Cerebellar nuclear complex (tissue), 1 donor: ENCODE measurements at places on chromosomes 4 and X.
A peak's percentile ranks its signal among the peaks of the same experiment; 100 is the strongest.

GRCh38 chr4:55407119-55407518, 11.4 kb downstream of the TMEM165 start:
- no peak for DNase-seq

DNA sequence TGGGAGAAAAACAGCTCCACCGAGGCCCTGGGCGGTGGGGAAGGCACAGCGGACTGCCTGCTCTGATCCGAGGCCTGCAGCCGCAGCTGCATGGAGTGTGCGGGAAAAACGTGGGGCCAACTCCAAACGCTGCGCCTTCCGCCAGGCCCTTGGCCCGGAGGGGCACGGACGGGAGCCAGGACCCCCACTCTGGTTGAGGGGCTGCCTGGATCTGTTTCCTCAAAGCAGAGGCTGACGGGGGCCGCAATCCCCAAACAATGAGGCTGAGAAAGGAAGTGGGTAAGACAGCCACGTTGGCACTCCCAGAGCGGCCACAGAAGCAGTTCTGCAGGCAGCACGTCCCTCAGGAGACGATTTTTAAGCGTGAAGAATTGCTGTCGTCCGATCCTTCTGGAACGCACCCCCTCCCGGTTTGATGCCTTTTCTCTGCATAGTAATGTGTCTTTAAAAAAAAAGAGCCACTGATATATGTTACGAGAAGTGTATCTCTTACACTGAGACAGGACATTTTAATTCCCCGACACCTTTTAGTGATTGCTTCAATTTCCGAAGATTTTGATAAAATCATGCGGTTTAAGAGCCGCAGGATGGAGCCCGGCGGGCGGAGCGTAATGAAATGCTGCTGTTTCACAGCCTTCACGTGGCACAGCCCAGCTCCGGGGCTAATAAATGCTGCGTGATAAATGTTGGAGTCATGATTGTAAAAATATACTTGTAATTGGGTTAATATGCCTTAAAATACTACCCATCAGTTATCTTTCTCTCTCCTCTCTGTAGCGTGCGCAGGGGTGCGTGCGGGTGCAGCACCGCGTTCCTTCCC, 85.7 kb downstream of the FAM53A start:
- DNase-seq = no peak

DNA sequence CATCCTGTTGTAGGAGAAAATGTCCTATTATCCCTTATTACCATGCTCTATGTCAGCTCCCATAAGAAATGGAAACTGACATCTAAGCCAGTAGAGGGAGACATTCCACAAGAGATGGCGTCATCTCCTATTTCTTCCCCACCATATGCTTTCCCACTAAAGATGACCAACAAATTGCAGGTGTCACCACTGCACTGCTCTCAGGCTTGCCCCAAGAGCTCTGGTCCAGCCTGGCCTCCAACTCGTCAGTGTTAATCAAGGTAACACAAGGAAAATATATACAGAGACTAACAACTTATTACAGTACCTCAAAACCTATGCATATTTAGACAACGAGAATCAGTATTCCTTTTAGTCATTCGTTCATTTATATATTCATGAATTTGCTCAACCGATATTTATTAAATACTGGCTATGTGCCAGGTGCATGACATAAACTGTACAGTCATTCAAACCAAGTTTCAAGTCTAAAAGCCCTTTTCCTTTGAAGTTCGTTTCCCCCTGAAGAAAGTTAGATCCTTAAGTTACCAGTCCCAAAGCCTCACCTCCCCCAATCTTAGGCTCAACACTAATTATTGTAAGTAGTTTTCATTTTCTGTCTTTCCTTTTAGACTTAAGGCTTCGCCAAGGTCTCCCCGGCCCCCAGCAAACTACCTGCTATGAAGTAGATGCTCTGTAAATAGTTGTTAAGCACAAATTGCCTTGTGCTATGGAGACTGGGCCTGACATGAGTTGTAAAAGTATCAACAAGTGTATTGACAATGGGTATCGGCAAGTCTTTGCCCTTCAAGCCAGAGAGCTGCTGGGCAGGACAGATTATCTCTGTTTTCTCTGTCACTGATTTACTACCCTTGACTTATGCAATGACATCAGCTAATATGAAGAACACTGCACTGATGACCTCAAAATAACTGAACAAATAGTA, 3.1 kb upstream of the FGB start:
- DNase-seq = no peak

GRCh38 chrX:106670631-106671030, 55.9 kb upstream of the RNF128 start:
- no peak for DNase-seq

GRCh38 chr4:97208749-97209148, 934.5 kb downstream of the STPG2 start:
- no peak for DNase-seq

- DNase-seq = no peak
Measured at GRCh38 chr4:186158021-186158813, 33.1 kb upstream of the CYP4V2 start.

DNA sequence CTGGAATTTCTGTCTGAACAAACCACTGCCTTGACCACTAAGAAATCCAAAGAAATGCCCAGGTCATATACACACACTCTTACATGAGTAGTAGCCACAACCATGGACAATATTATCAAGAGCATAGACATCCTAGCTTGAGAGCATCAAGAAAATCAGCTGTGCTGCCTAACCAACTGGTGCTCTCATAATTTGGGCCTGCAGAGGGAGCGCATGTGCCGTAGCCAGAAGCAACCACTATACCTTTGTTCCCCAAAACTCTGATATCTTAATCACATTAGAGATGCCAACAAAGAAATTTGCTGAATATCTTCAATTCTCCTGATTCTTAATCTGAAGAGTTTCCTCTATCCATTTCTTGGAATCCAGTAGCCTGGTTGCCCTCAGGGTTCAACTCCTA, 163.6 kb downstream of the ZNF674 start:
- DNase-seq = no peak

- no peak for DNase-seq
Measured at GRCh38 chr4:112099701-112100297, 45.5 kb upstream of the FAM241A start.

- no peak for DNase-seq
Measured at GRCh38 chrX:2766906-2767305, 15.1 kb downstream of the XG start.

DNA sequence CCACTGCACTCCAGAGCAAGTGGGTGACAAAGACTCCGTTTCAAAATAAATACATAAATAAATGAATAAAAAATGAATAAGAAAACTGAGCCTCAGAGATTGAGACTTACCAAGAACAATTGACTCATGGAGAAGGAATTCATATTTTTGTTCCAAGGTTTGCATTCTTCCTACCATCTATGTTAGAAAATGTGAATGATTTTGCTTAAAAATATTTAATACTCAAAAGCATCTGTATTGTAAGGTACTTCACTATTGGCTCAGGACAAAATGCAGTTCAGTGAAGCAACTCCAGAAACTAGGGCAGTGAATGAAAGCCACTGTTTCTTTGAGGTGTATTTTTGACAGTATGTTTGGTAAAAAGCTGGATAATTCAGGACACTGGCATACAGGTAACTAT, 54.1 kb downstream of the XAGE2 start:
- no peak for DNase-seq

DNA sequence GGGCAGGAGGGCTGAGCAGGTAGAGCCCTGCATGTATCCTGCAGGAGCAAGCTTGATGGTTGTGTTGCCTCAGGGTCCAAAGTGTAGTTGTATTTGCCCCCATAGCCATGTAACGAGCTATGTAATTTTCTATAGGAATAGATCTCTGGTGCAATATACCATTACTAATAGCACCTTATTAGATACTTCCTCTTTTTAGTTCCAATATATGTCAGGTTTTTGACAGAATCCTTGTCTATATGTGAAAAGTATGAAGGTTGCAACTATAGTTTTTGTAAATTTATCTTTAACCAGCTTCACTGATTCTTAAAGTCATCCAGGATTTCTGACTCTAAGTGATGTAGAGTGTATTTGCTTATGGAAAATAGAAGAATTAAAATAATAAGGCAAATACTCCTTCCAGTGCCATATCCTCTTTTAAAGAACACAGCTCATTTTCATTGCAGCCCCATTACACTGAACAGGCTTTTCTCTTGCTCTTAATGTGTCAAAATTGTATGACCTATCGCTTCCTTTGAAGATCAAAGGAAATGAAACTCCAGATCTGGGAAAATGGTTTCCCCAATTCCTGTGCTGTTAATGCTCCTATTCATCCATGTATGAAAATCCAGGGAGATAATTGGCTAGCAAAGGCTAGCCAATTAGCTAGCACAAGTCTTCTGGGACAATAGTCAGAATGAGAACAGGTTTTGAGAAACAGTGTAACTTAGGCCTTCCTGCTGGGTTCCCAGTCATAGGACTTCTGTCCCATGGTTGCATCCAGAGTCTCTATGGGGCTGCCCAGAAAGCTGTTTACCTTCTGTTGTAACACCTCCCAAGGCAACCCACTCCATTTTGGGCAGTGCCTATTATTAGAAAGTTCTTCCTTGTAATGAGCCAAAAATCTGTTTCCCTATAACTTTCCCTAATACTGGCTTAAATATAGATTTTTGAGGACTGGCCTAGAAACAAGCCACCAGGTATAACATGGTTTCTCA, 90.6 kb downstream of the TSPAN7 start:
- DNase-seq = peak; percentile 5

DNA sequence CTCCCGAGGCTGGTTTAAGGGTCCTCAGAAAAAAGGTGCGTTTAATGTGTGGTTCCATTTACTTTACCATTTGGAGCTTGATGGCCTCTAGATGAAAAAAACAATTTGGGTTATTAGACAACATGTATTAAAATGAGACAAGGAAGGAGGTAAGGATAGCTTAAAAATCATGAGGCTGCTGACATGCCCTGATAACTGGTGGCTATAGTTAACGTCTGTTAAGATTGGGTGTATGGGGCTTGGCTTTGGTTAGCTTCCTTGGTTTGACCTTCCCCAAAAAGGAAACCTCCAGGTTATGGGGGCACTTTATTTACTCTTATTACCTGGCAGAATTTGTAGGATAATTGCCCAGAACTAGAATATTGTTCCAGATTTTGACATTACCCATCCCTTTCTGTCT, 51.5 kb downstream of the HMGB2 start:
- DNase-seq = no peak

- DNase-seq = no peak
Measured at GRCh38 chr4:152651473-152652060, 28.2 kb downstream of the TMEM154 start.

GRCh38 chr4:155524926-155525455, 141.7 kb upstream of the GUCY1A1 start:
- no peak for DNase-seq

DNA sequence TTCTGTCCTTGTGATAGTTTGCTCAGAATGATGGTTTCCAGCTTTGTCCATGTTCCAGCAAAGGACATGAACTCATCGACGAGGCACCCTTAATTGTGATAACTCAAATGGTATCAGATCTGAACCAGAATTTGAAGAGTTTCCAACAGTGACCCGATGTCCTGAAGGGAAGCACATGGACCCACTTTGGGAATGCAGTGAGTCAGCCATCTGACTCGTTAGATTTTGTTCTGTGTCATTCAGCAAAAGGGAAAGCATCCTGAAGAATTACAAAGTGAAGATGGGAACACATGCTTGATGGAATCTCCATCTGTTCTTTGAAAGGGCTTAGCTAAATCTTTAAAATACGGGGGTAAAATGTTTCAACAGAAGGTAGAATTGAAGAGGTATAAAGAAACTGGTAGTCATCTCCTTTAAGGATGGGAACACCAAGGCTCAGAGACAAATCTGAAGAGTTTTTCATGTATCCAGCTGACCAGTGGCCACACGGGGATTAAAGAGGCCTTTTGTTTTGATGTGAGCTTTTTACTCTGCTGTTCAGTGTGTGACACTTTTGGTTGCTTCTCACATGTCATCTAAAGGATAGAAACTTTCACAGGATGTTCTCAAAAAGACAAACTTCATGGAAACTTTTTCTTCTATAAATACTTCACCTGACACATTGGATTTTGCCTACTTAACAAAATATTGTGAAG, 393.8 kb downstream of the INPP4B start:
- DNase-seq = no peak

DNA sequence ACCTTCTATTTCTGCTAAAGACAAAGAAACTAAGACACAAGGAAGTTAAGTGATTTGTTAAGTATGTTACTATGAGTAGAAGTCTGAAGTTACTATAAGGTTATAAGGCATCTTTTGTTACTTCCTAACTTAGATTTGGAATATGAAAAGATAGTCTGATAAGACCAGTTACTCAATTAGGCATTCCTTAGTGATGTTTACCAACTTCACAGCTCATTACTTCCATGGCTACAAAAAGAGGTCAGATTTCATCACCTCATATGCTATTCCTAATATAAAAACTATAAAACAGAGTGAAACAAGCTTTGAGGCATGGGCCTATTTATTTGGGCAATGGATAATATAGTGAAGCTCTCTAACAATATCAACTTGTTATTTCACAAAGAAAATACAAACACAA, 143.1 kb downstream of the TBCK start:
- DNase-seq = no peak

DNA sequence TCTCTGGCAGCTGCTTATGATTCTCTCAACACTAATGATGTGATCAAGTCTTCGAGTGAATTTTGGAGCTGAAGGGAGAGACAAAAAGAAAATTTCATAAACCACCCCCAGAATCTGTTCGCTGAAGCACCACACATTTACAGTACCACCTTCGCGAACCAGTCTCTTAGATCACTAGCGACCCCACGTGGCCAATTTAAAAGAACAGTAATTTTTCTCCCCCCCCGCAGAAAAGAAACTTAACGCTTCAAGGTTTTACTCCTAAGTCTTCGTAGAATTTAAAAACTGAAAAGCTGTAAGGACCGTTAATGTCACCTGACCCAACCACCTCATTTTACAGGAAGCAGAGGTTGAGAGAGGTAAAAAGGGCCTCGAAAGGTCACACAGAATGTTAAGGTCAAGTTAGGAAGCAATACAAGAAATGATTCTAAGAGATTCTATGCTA, 187.5 kb downstream of the QDPR start:
- no peak for DNase-seq

DNA sequence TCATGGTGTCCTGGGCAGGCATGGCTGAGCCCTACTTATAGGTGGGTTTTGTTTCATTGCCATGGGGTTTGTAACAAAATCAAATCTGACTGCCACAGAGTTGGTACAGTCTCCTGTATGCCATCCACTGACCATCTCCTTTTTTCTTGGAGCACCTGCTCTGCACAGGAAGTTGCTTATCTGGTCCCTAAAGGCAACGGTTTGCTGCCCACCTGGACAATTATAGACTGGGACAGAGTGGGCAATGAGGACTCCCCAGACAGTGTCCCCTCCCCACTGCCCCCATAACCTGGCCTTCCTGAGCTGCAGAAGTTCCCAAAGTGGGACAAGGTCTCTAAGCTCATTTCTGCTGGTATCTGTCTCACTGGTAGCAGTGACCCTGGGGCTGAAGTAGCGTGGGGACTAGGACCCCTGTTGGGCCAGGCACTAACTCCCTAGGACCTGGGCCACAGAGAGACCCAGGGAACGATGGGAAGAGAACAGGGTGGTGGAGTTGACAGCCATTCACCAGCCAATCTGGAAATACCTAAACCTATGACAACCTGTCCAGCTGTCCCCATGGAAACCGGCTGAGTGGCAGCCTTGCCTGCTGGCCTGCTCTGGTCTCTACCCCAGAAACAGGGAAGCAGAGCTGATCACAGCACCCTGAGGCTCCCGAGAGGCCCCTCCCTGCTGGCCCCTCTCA, 64.7 kb downstream of the WFS1 start:
- no peak for DNase-seq

- no peak for DNase-seq
Measured at GRCh38 chr4:169254546-169254983, 16.2 kb downstream of the SH3RF1 start.

GRCh38 chrX:37677765-37678164, 7.8 kb upstream of the XK start:
- no peak for DNase-seq
